Activated CD4-positive, alpha-beta T cell treated with anti-CD3 and anti-CD28 coated beads, Interleukin-2, amount 50 U/mL, for 1 hour (primary cell): ENCODE measurements at places on chromosomes 11 and 22.

GRCh38 chr11:9662273-9662672 is 1.6 kb upstream of the SWAP70 start:
- DNase-seq, result no peak

DNA sequence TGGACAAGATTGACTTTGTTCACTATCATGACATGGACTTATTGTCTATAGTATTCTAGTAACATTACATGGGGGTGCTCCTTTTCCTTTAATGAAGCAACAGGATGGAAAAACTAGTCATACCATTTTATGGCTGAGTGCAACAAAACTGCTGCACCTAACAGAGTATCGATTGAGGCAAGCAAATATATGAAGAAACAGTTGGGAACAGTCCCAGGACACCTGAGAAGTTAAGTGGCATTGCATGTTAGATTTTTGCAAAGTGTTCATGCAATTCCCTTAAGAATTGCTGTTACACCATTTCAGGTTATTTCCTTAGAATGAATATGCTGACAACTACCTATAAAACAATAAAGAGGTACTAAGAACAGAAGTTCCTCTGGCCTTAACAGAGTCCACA is 541.5 kb upstream of the ANO3 start:
- no peak for DNase-seq

DNA sequence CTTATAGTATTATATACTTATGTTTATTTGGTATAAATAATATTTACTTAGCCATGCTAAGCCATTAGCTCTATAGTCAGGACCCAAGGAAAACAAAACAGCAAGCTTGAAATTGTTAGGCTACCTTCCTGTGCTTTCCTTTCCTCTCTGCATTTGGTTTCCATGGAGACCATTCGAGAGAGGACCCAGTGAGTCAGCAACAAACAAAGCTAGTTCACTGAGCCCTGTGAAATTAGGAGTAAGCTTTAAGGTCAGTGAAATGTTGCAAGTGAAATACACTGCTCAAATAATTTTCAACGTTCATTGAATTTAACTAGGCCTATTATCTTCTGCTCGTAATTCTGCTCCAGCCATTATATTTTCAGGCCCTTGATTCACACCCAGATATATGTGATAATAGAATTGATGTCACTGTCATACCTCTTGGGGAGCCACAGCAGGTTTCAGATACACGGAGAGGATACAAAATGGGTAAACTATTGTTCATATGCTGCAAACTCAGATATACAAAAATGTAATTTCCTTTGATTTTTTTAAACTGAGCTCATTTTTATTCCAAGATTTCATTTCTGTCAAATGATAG is 9.1 kb upstream of the OR10D3 start:
- DNase-seq, result no peak

DNA sequence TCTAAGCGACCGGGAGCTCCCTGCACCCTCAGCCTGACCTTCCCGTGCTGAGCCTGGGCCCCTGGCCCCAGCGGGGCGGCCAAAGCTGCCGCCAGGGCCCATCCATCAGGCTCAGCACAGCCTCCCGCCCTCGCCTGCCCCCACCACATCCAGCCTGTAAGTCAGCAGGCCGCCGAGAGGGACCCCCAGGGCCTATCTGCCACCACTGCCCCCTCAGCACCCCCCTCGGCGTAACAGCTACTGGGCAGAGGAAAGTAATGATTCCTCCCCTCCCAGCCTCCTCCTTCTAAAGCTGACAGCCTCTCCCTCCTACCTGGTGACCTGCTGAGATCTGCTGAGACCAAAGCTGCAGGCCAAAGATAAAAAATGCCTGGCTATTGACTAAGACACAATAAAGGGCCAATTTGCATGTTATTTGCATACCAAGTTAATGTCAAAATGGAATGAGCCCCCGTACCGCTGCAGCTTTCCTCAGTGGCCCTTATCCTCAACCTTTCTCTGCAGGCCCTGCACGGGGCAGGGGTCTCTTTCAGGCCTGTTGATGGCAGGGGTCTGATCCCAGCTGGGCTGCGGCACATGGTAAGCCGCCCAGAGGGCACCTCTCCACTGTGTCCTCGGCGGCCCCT is 51.6 kb downstream of the RPUSD4 start:
- DNase-seq, result no peak

DNA sequence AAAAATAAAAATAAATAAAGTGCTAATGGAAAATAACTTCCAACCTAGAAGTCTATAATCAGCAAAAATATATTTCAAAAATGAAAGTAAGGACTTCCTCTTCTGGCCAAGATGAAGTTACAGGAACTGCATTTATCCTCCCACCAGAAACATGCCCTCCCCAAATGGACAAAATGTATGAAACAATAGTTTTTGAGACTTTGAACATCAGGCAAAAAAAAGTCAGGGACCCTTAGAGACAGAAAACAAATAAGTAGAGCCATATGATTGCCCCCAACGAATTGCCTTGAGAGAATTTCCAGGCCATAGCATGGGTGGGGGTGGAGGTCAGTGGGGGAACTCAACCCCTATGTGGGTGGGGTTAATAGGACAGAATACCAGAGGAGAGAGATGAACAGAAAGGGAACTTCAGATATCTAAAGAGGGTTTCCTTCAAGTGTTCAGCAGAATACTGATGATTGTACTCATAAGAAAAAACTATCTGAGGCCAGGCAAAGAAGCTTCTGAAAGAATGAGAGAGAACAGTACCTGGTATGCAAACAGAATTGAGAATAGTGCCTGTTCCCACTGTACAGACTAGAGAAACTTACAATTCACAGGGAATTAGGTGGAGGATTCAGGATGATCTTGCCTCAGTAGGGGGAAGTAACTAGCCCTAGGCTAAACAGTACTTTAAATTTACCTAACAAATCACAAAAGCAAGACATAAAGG is 26.6 kb upstream of the IL10RA start:
- DNase-seq, result no peak

DNA sequence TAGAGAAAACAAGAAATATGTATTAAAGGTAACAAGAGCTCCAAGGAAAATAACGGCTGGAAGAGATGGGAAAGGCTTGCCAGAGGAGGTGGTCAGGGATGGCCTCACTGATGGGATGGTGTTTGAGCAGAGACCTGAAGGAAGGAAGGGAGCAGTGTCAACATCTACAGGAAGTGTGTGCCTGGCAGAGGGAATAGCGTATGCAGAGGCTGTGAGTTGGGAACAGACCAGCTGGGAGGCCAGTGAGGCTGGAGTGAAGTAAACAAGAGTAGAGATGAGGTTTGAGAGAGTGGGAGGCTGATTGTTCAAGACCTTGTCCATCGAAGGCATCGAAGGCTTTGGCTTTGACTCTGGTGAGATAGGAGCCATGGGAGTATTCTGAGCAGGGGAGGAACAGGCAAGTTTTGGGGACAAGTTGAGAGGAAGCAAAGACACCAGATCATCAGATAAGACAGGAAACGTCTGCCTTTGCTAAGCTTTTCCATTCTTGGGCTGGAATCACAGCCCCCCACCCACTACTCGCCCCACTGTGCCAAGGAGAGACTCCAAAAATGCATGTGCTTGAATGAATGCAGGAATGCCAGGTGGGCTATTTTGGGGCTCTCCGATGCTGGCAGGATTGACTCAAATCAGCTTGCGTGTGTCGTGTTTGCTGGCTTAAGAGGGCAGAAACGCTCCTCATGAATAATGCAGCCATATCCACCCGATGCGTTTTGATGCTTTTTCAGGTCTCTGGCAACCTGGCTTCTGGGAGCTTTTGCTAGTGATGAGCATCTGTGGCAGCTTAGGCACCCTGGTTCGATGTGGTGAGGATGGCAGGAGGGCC is 7.2 kb downstream of the SGSM1 start:
- no peak for DNase-seq

- no peak for DNase-seq
Observed at GRCh38 chr22:48621085-48621484, 1206.6 kb downstream of the BRD1 start.

GRCh38 chr11:94537031-94537600 is 6.6 kb upstream of the FUT4 start:
- DNase-seq, result no peak

DNA sequence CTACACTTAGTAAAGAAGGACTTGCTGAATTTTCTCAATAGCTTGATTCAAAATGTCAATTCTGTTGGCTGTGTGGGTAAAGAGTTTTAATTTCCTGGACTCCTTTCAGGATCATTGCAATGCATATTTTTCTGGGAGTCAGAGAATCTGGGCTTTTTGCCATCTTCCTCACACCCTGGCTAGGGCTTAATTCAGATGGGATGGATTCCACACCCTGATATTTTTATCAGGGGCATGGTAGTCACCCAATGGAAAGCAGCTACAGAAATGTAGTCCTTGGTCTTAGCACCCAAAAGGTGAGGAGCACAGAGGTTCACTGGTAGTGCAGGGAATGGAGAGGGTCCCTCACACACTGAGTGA is 79.3 kb downstream of the SGSM3 start:
- DNase-seq, result no peak

DNA sequence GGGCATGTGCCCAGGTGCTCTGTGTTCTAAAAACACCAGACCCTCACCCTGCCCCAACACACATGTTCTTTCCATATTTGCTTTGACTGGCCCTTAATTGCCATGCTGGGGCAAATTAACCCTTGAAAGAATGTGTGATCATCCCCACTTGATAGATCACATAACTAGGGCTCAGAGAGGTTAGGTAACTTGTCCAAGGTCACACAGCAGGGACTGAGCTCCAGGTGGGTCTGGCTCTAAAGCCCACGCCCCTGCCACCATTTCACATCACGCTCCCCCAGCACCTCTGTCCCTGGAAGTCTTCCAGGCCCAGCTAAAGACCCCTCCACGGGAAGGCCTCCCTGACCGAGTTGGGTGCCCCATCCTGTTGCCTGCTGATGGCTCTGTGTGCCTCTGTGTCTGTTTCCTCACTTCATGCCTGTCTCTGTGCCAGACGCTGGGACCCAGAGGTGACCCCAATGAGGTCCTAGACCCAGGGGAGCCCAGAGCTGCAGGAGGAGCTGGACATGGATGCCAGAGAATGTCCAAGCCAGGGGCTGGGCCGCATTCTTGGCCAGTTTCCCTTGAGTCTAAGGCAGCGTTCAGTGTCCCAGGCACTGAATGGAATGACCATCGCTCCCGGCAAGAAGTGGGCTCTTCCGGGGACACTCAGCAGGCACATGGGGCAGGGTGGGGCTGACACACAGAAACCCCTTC is 79.7 kb downstream of the MYO7A start:
- DNase-seq, result no peak

- DNase-seq, result no peak
Observed at GRCh38 chr22:17891481-17892167, 117.4 kb upstream of the BID start.

GRCh38 chr22:37115032-37115431 is 5.5 kb upstream of the TMPRSS6 start:
- DNase-seq, result no peak

DNA sequence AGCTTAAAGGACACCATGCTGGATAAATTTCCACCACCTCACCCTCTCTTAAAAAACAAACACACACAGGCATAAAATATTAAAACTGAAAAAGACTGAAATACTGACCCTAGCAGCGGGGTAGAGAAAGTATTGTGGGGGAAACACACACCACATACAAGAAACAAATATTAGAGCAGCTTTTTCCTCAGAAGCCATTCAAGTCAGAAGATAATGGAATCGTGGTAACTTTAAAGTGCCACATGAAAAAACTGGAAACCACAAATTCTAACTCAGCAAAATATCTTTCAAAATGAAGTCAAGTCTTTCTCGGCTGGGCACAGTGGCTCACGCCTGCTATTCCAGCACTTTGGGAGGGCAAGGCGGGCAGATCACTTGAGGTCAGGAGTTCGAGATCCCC is 223.2 kb downstream of the DYNC2H1 start:
- DNase-seq, result no peak

- no peak for DNase-seq
Observed at GRCh38 chr22:24996420-24996952, 44.0 kb downstream of the KIAA1671 start.

DNA sequence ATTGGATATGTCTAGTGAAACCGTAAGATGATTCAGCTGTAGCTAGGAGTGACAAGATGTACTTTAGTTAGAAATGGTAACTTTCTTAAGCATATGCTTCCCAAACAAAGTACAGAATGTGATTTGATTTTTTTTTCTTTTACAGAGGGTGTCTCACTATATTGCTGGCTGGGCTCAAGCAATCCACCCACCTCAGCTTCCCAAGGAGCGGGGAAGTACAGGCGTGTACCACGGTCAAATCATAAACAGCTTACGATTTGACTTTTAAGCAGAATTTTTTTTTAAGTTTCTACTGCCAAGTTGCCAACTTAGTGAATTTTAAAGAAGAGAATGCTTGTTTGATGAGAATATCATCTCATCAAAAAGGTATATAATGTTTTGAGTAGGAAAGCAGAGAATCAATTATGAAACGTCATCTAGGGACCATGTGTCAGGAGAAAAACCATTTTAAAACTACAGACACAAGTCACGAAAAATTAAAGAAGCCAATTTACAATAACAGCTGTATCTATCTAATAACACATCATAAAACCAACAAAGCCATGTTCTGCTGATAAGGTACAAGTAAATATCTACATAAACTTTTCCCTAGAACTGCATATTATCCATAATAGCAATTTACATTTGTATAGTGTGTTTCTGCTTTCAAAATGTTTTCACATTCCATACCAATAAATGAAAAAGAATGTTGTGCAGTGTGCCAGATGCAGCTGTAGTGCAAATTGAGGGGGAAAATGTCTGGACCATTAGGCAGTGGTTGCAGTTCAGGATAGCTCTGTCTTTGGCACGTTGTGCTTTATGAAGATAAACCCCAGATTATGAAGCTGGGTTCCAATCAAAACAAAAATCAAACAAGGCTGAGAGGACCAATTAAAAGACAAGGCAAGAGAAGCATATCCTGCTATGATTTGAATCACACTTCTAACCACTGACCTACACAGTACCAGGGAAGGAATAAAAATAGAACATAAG is 33.7 kb upstream of the USP47 start:
- DNase-seq, result no peak

DNA sequence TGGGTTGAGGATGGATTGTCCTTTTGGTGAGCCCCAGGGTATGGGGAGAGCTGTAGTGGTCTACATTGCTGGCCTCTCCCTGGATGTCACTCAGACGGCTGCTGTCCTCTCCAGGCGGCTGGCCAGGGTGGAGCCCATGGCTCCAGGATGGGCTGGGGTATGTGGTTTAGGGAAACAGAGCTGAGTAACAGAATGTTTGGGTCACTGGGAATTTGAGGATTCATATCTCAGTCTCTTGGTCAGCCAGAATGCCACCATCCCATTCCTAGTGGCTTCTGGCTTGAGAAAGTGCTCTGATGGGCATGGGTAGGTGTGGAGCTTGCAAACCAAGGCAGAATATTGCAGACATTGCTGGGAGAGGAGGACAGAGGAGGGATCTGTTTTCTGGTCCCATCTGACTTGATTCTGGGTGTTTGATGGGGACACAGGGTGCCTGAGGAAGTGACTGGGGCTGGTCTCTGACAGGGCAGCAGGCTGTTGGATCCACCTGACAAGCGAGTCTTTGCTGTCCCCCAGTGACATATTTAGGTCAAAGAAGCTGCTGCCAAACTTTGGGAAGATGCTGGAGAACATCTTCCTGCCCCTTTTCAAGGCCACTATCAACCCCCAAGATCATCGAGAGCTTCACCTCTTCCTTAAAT is 41.4 kb downstream of the AMPD3 start:
- no peak for DNase-seq
